ENCODE measurements at places on chromosomes 3 and 15. TPM values are rescaled to one million over a fixed set of nuclear protein-coding genes. Genes with fewer than 3 reads are reported as not detected.

DNA sequence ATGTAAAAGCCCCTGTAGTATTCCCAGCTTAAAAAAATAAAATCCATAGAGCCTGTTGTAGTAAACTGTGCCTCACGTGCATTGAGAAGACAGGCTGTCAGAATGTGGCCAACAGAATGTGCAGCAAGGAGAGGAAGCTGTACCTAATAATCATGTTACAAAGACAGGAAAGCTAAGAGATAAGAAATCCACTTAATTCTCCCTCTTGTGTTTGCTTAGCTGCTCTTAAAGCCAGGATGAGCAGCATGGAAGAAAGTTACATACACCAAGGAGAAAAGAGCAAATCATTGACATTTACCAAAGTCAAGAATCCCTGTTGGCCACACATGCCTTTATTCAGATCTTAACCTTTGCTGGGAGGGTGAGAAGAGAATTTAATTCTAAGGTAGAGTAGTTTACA lies 85.9 kb downstream of the TNIK start:
- DNase-seq = peak; percentile 34

DNA sequence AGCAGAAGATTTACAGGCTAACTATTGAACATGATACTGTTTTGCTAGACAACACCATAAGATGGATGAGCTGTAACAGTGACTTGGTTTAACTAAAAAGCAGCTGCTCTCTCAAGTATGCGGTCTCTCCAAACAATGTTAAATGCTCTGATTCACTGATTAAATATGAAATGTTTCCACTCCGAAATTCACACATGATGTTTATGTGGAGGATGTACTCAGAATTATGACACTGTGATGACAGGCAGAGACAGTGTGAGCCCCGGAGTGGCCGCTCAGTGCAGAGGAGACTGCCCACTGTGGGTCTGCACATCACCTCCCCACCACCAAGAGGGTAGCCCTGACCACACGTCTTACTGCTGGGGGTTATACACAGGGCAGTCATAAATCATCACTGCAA lies 83.9 kb upstream of the MEX3B start:
- DNase-seq = no peak

GRCh38 chr3:112394003-112394640 lies 61.2 kb downstream of the CD200 start:
- no peak for DNase-seq

GRCh38 chr15:79185199-79185598 lies 94.6 kb upstream of the RASGRF1 start:
- no peak for DNase-seq

The HCLS1 gene
- polyA plus RNA-seq = 7.0 TPM

- DNase-seq = no peak
These were observed 4.9 kb downstream of the ABHD17C start for GRCh38 chr15:80699981-80700380.

DNA sequence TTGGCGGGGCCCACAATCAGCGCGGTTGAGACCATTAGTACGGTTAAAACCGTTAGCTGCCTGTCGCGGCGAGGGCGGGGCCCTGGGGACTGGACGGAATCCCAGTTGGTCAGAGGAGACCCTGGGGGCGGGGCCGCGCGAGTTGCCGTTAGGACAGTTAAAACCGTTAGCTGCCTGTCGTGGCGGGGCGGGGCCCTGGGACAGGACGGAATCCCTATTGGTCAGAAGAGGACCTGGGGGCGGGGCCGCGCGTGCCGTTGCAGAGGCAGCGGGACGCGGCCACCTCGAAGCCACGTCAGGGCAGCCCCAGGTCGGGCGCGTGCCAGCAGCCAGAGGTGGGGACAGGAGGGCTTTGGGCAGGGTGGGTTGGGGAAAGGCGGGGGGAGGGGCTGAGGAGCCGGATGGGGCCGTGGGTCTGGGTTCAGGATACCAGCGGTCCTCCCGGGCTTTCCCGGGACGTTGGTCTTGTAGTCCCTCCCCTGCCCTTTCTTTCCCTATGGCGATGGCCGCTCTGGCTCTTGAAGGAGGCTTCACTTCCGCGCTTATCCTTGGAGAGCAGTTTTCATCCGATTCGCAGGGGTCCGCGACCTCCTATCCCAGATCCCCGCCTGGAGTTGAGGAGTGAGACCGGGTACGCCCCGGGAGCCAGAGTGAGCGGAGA lies 28.0 kb downstream of the KLHDC8B start:
- peak; percentile 87 for DNase-seq

DNA sequence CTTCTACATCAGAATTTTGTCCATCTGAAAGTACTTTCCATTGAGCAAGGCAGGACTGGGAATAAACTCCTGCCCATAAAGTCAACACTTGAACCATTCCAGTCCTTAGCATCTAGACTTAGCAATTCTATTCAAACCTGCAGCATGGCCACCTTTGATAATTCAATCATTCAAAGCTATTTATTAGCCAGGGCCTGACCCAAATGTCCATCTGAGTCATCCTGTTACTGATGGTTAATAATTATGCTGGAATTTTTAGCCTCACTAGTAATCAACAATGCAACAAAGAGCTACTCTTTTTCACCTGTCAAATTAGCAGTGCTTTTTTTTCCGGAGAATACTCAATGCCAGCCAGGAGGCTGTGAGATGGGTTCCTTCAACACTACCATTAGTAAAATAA lies 72.7 kb upstream of the SNRK start:
- DNase-seq = no peak

DNA sequence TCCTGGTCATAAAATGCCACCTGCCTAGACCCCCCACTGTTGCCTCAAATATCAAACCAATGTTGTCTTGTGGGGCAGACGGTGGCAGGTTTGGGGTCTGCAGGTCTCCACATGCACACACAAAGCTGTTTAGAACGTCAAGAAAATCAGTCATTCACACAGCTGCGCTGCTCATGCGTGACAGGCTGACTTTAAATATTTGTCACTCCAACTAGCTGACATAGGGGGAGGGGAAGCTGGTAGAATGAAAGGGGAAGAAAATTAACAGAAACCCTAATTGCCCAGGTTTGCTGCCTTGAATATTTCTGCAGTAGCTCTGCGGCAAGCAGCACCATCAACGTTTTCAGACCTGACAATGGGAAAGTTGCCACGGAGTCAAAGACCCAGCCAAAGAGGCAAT lies 201.8 kb downstream of the ABHD5 start:
- peak; percentile 66 for DNase-seq

The TRAIP gene
- 6.8 TPM for polyA plus RNA-seq

DNA sequence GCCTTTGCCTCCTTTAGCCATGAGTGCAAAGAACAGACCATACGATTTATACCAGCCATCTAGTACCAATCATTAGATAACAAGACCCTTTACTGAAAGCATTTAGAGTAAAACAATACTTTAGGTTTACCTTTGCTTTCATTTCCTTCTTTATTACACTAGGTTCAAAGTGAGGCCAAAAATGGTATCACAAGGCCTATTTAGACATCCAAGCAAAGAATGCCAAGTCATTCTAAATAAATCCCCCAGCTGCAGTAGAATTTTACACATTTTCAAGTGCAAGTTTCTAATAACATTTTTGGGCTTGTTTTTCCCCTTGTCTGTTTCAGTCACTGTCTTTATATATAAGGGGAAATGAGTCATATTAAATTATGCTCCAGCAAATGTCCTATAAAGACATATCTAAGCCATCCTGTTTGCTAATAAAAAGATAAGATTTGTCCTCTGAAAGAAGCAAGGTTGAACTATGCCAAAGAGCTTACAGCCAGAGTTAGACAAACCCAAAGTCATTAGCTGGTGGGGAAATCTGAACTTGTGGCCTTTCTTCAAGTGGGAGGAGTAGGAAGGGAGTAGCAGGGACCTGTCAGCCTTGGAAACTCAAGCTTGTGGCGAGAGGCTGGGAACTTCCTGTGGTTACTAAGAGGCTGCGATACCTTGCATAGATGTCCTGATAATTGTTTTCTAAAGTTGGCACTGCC lies 232.7 kb downstream of the MECOM start:
- DNase-seq = no peak

- no peak for DNase-seq
These were observed 71.8 kb downstream of the KLF15 start for GRCh38 chr3:126285369-126285768.

The CFAP91 gene
- 2.1 TPM for polyA plus RNA-seq

The HTR3E gene
- not detected for polyA plus RNA-seq

GRCh38 chr15:63156755-63157117 lies 541 bp downstream of the RPS27L start:
- peak; percentile 42 for DNase-seq

The ZIC1 gene
- polyA plus RNA-seq = 13.4 TPM

- no peak for DNase-seq
These were observed 24.0 kb downstream of the ZNF148 start for GRCh38 chr3:125351152-125351551.

DNA sequence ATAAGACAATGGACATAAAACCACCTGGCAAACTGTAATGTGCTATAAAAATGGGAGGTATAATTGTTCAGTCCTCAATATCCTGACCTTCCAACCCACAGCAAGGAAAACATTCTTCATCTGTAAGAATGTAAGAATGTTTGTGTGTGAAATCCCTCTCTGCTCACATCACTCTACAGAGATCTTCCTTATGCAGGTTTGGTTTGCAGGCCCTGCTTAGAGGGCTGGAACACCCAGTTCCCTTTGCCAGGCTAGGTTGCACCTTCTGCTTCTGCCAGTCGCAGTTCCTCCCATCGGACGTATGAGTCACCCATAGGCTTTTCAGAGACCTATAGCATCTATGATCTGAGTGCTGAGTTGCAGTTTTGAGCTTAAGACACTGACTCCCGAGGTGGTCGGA lies 24.1 kb upstream of the MINAR1 start:
- no peak for DNase-seq

- peak; percentile 80 for DNase-seq
These were observed 6.5 kb downstream of the TPM1 start for GRCh38 chr15:63048776-63049665.

DNA sequence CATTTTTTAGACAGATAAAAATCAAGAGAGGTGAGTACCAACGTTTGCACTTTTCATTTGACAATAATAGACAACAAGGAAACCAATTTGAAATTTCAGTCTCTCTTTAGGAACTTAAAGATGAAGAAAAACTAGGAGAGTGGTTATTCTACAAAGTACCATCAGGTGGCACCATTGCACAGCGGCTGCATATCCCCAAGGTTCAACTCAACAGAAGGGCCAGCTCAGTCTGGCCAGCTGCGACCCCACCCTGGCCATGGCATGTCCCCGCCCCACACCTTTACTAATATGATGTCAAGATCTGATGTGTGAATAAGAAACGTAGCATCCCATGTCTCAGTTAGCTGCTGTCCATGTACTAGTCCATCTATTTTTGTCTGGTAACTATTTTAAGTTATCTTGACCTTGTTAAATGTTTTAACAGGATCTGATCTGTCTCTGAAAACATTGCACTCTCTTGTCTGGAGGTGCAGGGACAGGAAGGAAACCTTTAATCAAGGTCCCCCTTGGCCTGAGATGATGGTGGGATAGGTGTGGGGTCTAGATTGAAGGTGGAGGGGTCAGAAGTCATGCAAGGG lies 35.5 kb upstream of the CGNL1 start:
- peak; percentile 61 for DNase-seq

GRCh38 chr3:190121383-190121782 lies 686 bp upstream of the P3H2 start:
- no peak for DNase-seq

GRCh38 chr3:25091934-25092333 lies 336.1 kb upstream of the RARB start:
- no peak for DNase-seq

GRCh38 chr15:25437777-25438600 lies 835 bp downstream of the UBE3A start:
- DNase-seq = peak; percentile 79

GRCh38 chr15:37034835-37035748 lies 65.3 kb downstream of the MEIS2 start:
- DNase-seq = no peak

The GDPGP1 gene
- polyA plus RNA-seq = 0.76 TPM

- DNase-seq = no peak
These were observed 31.3 kb downstream of the SMAD3 start for GRCh38 chr15:67096546-67097294.

- peak; percentile 59 for DNase-seq
These were observed 542.2 kb downstream of the FOXP1 start for GRCh38 chr3:71041371-71041770.

The DUOXA2 gene
- polyA plus RNA-seq = not detected

DNA sequence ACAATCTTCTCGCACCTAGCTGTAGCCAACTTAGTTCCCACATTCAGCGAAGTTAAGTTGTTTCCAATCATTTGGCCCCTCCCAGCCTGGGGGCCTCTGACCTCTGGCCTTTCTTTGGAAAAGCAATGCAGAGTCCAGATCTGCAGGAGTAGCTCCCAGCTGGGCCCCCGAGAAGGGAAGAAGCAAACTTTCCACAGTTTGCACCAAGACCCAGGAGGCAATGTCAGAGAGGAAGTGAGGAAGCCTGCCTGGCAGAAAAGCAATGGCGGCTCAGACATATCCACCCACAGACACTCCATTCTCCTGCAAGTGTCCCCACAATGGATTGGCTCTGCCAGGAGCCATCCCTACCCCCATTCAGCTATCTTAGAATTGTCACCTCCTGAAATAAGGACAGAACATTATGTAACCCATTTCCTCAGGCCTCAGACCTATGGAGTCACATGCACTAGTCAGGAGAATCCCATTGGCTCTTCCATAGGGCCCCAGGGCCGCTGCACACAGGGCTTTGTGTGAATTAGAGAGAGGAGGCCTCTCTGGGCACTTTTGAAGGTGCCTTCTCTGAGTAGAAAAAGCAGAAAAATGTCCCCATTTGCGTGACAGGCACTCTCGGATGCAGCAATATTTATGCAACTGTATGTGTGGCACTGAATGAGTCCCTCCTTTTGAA lies 3.0 kb upstream of the BUB1B start:
- no peak for DNase-seq

GRCh38 chr3:176351408-176351807 lies 845.9 kb downstream of the TBL1XR1 start:
- DNase-seq = no peak

The MAP6D1 gene
- polyA plus RNA-seq = 47.5 TPM

The RETNLB gene
- not detected for polyA plus RNA-seq

GRCh38 chr3:180523040-180523439 lies 78.9 kb upstream of the TTC14 start:
- no peak for DNase-seq

GRCh38 chr3:150681057-150681456 lies 22.7 kb downstream of the ERICH6 start:
- DNase-seq = peak; percentile 50

- DNase-seq = peak; percentile 38
These were observed 45.7 kb downstream of the EHHADH start for GRCh38 chr3:185207931-185208746.

DNA sequence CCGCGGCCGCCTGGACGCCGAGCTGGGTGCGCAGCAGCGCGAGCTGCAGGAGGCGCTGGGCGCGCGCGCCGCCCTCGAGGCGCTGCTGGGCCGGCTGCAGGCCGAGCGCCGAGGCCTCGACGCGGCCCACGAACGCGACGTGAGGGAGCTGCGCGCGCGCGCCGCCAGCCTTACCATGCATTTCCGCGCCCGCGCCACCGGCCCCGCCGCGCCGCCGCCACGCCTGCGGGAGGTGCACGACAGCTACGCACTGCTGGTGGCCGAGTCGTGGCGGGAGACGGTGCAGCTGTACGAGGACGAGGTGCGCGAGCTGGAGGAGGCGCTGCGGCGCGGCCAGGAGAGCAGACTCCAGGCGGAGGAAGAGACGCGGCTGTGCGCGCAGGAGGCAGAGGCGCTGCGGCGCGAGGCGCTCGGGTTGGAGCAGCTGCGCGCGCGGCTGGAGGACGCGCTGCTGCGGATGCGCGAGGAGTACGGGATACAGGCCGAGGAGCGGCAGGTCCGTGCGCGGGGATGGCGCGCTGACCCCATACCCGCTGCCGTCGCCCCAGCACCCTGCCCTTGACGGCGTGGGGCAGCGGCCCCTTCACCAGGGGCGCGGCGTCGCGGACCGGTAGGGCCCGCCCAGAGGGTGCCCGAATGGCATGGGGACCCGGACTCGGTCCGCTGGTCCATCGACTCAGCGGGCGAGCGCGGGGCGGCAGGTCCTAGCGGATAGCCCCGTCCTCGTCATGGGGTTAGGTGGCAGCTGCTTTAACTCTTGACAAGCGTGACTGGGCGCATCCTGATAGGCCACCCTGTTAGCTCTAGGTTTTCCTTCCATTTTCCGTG lies 848 bp downstream of the SYNM start:
- DNase-seq = peak; percentile 89

Measured in brain (organoid and tissue), 16 donors.